ENCODE measurements at places on chromosomes 5 and 9.

- DNase-seq, result no peak
These were observed 405.9 kb downstream of the TLE4 start for GRCh38 chr9:79977510-79978197.

DNA sequence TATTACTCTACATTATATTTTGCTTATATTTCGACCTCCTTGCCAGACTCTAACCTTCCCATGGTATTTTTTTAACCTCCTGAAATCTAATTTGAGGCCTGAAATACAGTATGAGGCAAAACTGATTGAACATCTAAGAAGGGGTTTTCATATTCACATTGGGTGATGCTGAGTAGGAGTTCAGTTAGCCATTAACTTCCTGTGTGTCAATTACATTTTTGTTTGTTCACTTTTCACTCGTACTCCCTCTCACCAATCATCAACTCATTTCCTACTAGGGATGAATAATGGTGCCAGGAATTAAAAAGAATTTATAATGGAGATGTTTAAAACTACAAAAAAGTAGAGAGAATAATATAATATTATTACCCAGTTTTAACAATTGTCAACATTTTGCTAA is 27.6 kb upstream of the GLRA1 start:
- no peak for DNase-seq

DNA sequence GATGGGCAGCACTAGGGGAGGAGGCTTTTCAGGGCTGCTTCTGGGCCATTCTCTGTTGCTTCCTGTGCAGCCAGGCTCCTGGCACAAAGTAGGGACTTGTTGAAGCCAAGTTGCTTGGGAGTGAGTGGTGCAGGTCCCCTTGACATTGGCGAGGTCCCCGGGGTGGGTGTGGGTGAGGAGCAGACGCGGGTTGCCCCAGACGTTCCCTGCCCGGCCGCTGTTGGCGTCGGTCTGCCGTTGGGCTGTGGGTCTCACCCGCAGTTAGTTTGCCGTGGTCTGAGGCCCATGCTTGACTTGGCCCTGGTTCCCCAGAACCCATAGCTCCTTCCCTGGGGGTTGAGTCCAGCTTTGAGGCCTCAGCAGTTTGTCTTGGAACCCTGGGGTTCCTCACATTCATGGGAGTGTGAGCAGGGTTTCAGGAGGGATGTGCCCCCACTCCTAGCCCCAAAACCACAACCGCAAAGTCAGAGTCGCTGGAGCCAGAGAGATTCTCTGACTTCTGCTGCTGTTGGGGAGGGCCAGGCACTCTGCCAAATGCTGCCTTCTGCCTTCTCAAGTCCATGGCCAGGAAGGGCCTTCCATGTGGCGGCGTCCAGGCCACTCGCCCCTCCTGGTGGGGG is 77.5 kb downstream of the RXRA start:
- no peak for DNase-seq

- no peak for DNase-seq
These were observed 245.9 kb downstream of the SH3GL2 start for GRCh38 chr9:17824616-17825264.

GRCh38 chr5:135511761-135512575 is 23.8 kb downstream of the NEUROG1 start:
- peak; percentile 71 for DNase-seq

DNA sequence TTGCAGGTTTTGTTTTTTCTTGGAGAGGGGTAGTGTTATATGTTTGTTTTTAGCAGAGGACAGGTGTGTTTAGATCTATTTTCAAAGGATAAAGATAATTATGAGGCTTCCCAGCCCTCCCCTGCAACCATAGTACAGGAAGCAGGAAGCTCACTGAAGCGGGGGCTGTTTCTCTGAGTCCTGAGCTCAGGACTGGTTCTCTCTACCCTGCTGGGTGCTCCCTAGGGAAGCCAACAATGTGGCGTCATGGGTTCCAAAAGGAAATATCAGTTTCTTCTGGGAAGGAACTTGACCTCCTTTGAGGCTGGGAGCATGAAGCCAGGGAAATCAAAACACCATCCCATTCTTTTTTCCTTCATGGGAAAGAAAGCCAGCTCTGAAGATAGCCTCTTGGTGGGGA is 62.2 kb downstream of the RAD23B start:
- DNase-seq, result peak; percentile 75

DNA sequence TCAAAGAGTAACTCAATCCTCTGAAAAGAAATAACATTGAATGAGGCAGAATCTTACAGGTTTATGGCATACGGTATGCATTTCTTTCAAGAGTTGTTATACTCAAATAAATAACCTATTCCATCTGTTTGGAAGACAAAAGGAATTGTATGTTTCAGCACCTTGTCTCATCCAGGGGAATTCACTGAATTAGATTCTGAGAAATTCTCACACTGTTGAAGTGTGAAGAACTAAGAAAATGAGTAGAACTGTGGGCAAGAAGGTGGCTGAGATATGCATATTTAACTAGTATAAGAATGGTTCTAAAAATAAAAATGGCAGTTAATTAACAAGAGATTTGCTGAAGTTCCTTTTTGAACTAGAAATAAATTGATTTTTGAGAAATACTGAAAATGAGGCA is 279.3 kb upstream of the DAP start:
- no peak for DNase-seq

GRCh38 chr5:140556438-140556837 is 835 bp downstream of the SRA1 start:
- no peak for DNase-seq

DNA sequence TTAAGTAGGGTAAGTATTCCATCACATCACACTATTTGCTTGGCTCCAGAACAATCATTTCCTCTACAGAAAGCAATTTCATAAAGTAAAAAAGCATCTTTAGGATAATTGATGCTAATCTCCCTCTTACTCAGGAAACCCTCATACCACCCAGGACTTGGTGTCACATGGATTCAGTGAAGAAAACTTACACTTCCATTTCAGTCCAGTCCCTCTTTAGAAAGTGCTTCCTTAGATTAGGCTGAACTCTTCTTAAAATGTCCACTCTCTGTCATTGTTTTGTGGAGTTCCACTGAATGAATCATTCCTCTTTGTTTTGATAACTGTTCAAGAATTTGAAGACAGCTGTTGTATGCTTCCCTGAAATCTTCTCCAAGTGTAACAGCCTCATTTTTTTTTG is 144.0 kb upstream of the ZNF462 start:
- DNase-seq, result no peak

- no peak for DNase-seq
These were observed 4.6 kb downstream of the C5orf63 start for GRCh38 chr5:127068493-127069214.

DNA sequence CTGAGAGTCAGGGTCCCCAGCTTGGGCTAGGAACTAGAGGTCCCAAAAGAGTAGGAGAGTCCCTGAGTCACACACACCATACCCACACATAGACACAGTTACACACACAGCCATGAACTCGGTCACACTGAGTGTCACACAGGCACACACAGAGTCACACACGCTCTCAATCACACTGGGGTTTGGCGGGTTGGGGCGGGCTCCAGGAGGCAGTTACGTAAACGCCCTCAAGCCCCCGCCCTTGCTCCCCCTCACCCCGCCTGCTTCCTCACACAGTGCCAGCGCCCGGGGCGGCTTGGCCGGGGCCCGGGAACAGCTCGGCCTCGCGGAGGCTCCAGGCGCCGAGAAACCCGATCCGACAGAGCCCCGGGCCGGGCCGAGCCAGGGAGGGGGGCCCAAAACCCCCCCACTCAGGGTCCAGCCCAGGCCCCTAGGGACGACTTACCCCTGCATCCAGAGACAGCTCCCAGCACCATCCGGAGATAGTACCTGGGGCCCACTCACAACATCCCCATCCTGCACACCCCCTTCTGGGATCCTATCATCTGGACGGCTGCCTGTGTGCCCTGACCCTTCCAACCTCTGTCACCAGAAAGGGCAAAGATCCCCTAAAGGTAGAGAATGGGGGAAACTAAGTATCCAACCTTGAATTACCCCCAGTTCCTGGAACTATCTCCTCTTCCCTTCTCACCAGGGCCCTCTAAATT is 3.5 kb upstream of the CNTFR start:
- no peak for DNase-seq

GRCh38 chr5:100518377-100518776 is 16.8 kb upstream of the FAM174A start:
- DNase-seq, result no peak

GRCh38 chr5:55997742-55998351 is 3.1 kb upstream of the IL6ST start:
- DNase-seq, result no peak

DNA sequence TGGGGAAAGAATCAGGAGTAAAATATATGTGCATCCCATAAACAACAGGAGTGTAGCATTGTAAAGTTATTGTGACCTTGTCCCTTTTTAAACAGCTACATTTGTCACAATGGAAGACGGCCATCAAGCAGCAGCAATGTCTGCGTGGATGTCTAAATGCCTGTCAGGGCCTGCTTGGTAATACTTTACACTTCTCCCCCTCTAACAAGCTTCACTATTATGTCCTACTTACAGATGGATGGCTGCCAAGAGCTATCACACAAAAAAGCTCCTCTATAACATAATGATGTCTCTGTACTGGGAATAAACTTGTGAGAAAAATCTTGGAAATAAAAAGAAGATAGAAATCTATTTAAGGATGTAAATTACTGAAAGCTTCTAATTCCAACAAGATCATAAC is 213.0 kb downstream of the FBXL17 start:
- peak; percentile 23 for DNase-seq

- peak; percentile 23 for DNase-seq
These were observed 13.1 kb upstream of the IFNA5 start for GRCh38 chr9:21317956-21318923.

GRCh38 chr9:90331826-90332575 is 310.6 kb downstream of the DIRAS2 start:
- DNase-seq, result no peak

GRCh38 chr9:135567311-135567710 is 5.8 kb downstream of the PAEP start:
- DNase-seq, result no peak

- peak; percentile 81 for DNase-seq
These were observed 161.5 kb upstream of the KIF2A start for GRCh38 chr5:62144401-62145022.

DNA sequence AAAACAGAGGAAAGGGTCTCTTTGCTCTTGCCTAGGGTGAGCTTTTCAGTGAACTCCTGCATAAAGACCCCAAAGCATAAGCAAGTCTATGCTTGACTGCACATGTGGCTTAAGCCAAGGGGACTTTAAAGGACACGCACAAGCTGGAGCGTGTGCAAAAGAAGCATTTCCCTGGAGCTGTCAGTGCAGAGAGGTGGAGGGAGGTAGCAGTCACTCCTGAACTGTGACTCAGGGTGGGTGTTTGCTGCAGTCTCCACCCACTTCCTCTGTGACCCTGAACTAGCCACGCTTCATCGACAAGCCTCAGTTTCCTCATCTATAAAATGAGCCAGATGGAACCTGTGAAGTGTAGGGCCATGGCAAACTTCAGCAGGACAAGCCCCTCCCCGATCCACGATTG is 72.4 kb downstream of the PDZD2 start:
- no peak for DNase-seq

GRCh38 chr9:124259158-124259808 is 1.5 kb downstream of the NEK6 start:
- no peak for DNase-seq

DNA sequence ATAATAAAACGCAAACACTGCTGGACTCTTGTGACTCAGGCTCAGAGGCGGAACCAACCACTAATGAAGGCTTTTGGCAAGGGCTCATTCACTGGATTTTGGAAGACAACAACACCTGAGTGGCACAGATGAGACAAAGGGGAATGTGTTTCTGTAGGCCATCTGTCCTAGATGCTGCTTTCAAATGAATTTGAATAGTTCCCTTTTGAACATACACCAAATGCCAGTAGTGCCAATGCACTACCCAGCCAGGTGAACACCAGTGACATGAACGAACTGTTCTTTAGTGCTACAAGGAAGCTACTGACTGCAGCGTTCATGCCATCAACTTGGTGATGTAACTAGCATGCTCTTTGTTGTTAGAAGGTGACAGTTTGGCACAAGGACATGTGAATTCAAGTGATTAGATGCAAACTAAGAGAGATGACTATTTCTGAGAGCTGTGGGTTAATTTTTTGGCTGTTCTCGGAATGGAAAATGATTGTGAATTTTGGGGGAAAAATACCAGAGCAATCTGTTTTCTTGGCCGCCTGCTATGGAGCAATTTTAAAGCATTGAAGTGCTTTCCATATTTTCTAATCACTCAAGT is 173.7 kb downstream of the SLC24A2 start:
- no peak for DNase-seq

- peak; percentile 49 for DNase-seq
These were observed 9.1 kb upstream of the RFK start for GRCh38 chr9:76403352-76403751.

DNA sequence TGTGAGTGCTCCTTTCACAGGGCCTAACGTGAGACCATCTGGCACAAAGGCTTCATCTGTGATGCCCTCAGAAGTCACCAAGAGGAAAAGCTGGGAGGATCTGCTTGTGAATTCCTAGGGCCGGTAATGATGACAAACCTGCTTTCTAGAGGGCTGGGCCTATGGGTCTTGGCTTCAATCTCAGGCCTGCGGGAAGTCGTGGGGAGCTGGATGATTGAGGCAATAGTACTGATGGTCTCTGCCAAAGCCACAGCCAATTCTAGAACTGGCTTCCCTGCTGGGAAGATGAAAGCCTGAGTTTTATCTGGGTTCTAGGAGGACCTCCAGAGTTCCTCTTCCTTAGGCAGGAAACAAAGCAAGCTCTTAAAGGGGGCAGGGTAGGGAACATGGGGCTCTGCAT is 102.7 kb downstream of the TMEM215 start:
- DNase-seq, result no peak

- DNase-seq, result no peak
These were observed 337.5 kb upstream of the ZNF608 start for GRCh38 chr5:125083981-125084380.

GRCh38 chr9:130078547-130078946 is 24.8 kb downstream of the GPR107 start:
- no peak for DNase-seq

- no peak for DNase-seq
These were observed 11.3 kb downstream of the ZNF618 start for GRCh38 chr9:113887436-113887835.

GRCh38 chr9:71637926-71638325 is 130.4 kb downstream of the CEMIP2 start:
- no peak for DNase-seq

GRCh38 chr5:3199962-3200755 is 395.5 kb upstream of the IRX1 start:
- no peak for DNase-seq

All from COR-L47 (cell line).